Fibroblast of skin of back (primary cell): ENCODE measurements at places on chromosomes 3 and 15.
A peak's percentile ranks its signal among the peaks of the same experiment; 100 is the strongest.

DNA sequence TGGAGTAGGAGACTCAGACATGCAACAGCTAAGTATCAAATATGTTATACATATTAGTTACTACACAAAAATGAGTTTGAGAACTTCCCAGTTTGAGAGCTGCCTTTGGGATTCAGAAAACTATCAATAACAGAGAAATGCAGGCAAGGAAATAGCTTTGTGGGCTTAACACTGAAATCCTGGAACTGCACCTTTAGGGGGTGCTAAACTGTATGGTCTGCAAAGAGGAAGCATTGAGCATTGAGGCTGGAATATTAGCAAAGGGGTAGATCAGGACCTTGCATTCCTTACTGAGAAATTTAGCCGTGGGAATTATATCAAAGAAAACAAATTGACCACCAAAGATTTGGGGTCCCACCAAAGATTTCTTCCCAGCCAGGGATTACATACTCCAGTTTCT, 580.0 kb downstream of the ZNF385D start:
- peak; percentile 7 for DNase-seq

GRCh38 chr15:96340598-96341512, 10.4 kb downstream of the NR2F2 start:
- DNase-seq = peak; percentile 72

DNA sequence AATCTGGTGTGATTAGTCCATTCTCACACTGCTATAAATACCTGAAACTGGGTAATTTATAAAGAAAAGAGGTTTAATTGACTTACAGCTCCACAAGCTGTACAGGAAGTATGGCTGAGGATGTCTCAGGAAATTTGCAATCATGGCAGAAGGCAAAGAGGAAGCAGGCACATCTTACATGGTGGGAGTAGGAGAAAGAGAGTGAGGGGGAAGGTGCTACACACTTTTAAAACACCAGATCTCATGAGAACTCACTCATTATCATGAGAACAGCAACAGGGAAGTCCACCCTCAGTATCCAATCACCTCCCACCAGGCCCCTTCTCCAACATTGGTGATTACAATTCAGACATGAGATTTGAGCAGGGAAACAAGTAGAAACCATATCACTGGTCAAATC, 24.0 kb upstream of the ACP3 start:
- no peak for DNase-seq

- no peak for DNase-seq
Observed at GRCh38 chr3:111636366-111636885, 41.3 kb upstream of the ZBED2 start.

DNA sequence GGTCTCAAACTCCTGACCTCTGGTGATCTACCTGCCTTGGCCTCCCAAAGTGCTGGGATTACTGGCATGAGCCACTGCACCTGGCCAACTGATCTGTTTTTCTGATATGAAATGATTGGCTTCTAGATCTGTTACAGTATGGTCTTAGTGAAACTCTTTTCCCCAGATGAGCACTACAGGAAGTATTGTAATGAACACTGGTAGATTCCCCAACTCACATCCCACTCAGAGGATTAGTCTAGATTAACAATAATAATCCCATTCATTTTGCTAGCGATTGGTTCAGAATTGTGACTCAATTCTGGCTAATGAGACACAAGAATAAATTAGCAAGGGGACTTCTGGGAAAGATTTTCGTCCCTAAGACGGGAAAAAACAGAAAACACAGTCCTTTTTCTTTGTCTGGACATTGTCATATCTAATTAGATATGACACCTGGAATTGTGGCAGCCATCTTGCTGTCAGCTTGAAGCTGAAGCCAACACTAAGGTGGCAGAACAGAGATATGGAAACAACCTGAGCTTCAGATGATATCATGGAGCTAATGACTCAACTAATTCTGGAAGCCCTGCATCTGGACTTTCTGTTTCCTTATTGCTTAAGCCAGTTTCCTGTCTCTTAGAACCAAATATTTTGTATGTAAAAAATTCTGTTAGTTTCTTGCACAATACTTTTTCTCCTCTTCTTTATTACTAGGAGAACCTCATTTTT, 17.4 kb upstream of the NPTN start:
- no peak for DNase-seq

DNA sequence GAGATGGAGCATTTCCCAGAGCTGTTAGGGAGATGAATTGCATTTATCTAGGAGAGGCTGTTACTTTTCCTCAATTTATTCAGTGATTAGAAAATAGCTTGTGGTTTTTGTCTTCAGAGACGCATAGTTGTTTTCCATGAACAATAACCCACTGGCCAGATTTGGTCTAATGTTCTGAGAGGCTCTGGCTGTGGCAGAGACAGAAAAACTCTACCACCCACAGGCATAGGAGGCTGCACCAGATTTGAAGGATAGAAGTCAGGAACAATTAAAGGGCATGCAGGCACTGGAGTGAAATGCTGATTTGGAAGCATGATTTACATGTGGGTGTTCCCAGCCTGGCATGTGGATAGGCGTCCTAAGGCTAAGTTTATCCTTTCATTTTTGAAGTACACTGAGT, 143.5 kb downstream of the NFKBIZ start:
- DNase-seq = no peak

GRCh38 chr3:58179235-58180098, 31.3 kb downstream of the DNASE1L3 start:
- peak; percentile 40 for DNase-seq

GRCh38 chr3:37935290-37935668, 55.3 kb upstream of the VILL start:
- no peak for DNase-seq

DNA sequence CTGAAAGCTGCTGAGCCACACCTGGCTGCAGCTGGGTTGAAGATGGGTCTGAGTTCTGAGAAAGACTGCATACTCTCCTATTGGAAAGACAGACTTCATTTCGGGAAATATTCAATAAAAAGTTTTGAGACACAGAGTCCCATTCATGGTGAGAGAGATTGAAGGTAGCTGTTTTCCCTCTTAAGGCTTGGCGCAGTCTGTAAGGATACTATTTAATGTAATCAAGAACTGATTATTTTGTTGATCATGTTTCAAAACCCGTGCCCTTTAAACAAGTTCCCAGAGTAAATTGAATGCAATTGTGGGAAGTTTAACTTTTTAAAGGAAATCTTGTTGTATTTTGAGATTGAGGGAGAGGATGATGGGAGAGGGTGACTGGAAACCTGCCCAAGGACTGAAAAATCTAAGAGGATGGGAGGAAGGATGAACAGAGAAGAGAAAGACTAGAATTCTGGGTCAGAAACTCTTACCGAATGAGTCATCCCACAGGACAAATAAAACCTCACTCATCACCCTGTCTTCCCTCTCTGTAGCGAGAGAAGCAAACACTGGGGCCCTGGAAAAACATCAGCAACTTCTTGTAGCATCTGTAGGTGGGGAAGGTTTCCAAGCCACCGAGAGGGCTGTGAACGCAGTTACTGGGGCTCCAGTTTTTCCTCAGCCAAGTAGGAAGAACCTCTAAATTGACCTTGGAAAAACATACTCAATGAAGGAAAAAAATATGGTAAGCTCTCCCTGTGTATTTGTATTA, 193.2 kb upstream of the TPRG1 start:
- peak; percentile 74 for DNase-seq
